Stimulated activated CD8-positive, alpha-beta memory T cell treated with anti-CD3 and anti-CD28 coated beads, Interleukin-15, amount 100 ng/mL, for 4 hours (primary cell): ENCODE measurements at places on chromosomes 7 and 10.

GRCh38 chr10:116274064-116274904 is 1.3 kb upstream of the GFRA1 start:
- DNase-seq: no peak

DNA sequence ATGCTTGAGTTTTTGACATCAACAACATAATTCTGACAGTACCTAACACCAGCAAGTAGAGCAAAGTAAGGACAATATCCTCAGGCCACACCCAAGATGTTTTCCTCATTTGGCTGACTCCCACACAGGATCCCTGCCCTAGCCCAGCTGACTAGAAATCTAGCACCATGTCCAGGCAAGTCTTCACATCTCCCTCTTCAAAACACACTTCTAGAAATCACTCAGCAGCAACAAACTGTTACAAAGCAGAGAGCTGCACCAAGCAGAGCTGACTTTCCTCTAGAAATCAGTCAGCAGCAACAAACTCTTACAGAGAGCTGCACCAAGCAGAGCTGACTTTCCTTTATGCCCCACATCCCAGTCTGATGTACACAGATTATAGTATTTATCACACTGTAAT is 7.7 kb downstream of the TMEM168 start:
- no peak for DNase-seq

DNA sequence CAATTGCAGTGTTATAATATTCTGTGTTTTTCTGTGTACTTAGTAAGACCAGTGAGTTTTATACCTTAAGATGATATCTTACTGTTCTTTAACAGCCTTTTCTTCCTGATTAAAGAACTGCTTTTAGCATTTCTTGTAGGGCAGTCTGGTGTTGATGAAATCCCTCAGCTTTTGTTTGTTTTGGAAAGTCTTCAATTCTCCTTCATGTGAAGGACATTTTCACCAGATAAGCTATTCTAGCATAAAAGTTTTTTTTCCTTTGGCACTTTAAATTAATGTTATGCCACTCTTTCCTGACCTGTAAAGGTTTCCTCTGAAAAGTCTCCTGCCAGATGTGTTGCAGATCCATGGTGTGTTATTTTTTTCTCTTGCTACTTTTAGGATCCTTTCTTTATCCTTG is 1059.8 kb downstream of the LRMDA start:
- no peak for DNase-seq

DNA sequence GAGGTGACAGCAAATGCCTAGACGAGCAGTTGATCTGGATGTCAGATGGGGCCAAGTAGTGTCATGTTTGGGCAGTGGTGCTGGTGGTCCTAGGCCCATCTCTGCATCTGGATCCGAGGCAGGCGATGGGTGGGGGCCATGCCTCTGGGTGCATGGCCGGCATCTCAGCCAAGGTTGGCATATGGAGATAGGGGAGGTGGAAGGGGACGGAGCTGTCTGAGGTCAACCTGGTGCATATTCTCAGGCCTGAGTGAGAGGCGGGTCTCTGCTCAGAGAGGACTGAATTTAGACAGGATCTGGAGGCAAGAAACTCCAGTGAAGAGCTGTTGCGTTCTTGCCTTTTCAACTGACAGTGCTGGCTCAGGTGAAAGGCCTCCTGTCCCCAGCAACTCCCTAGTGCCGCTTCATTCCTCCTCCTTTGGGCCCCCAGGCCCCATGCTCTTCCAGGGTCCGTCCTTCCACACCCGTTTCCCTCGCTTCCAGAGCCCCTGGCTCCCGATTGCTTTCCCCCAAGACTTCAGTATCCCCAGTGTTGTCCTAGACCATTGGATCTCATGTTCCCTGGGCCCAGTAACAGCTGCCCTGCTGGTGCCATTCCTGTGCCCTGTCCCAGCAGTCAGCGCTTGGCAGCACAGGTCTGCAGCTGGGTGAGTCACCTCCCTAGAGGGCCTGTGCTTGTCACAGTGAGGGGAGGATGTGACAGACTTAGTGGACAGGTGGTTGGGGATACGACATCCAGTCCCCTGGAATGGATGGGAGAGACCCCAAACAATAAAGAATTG is 32.6 kb downstream of the GBX1 start:
- DNase-seq: no peak

DNA sequence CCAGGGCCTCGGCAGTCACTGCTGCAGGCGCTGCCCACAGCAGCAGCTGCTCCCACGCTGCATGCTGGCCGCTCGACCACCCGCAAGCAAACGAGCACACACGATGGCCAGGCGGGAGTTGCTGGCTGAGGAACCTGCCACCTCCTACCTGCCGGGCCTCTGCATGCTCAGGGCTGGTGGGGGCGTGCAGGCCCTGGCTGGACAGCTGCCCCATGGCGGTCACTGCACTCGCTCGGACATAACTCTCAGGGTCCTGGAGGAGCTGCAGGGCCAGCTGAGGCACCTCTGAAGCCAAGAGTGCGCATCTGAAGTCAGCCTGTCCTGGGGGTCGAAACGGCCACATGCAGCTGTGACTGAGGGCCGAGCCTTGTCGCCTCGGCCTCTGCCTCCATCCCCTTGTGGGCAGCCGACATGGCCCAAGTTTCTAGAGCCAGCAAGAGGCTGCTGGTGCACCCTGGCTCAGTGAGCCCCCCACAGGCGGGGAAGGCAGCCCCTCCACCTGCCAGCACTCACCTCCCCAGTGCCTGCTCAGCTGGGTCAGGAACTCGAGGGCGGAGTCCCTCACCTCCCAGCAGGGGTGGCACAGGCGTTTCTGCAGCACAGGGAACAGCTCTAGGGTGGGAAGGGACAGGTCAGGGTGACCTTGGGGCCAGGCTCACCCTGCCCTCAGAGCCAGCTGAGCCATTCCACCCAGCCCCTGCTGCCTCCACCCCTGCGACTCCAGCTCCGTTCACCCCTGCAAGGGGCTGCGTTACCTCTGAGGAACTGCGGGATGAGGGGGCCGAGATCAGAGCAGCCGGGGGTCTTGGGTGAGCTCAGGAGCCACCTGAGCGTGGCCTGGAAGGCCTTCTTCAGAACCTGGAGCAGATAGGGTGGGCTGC is 16.1 kb downstream of the BRAT1 start:
- DNase-seq: no peak

GRCh38 chr7:80480566-80480965 is 31.3 kb downstream of the GNAT3 start:
- no peak for DNase-seq

DNA sequence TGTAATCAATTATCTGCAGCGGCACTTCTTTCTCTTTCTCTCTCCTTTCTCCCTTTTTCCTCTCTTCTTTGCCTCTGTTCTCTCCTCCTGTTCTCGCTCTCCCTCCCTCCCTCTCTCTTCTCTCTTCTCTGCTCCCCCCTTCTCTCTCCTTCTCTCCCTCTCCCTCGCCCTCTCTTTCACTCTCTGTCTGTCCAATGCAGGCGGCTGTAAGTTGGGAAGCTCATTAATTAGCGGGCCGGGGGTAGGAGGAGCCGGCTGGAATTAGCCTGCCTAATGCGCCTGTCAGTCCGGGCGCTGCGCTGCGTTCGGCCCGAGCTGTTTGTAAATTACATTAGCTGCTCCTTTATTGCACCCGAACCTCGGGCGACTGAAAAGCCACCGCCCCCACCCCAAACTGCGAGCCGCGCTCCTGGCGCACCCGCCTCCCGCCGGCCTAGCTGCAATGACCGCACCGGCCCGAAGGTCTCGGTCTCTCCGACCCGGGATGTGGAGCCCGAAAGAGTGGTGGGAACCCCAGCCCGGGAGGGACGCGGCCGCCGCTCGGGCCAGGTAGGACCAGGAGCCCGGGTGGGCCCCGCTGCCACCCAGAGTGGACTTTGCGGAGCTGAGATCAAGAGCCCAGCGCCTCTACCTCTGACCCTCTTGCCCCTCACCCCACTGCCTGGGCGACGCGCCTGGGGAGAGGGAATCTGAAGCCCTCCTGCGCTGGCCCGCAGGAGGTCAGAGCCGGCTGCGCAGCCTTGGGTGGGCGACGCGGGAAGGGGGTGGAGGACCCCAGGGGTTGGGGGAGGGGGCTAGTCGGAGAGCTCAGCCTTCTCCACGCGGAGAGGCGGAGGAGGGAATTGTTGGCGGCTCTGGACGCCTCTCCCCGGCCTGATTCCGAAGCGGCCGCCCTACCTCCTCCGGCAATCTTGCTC is at the start of gene LBX1:
Gene LBX1 (minus strand): TSS at position 198 of the 917 bp plus-strand sequence. CDS start 648 bp downstream, outside the sequence.
- DNase-seq: no peak

DNA sequence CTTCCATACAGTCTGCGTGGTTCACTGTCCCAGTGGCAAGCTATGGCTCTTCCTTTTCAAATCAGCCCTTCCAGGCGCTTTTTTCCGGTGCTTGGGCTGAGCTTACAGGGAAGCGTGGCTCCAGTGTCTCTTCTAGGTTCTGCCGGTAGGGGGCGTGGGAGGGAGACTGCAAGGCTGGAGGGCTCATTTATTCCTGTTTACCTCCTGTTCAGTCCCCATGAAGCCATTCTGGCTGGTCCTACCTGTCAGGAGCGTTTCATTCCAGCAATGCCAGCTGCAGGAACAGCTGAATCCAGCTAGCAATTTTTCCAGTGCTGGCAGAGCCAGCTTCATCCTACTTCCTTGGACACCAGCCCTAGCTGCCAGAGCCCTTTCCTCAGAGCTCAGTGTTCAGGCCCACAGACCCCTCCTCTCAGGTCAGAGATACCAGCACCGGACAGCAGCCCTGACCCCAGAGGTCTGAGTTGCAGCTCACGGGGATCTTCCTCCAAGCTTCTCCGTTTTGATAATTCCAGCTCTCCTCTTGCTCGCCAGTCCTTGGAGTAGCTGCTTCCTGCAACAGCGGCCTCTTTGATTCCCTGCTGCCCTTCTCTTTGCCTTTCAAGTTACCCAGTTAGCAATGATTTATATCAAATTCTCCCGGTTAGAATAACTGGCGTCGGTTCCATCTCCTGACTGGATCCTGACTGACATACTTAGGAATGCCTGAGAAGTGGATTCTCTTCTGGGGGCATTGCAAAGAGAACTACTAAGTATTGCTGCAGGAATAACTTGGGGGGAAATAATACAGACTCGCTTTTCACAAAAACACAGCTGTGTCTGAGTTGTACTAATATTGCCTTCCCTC is 129.8 kb downstream of the FRMD4A start:
- no peak for DNase-seq

DNA sequence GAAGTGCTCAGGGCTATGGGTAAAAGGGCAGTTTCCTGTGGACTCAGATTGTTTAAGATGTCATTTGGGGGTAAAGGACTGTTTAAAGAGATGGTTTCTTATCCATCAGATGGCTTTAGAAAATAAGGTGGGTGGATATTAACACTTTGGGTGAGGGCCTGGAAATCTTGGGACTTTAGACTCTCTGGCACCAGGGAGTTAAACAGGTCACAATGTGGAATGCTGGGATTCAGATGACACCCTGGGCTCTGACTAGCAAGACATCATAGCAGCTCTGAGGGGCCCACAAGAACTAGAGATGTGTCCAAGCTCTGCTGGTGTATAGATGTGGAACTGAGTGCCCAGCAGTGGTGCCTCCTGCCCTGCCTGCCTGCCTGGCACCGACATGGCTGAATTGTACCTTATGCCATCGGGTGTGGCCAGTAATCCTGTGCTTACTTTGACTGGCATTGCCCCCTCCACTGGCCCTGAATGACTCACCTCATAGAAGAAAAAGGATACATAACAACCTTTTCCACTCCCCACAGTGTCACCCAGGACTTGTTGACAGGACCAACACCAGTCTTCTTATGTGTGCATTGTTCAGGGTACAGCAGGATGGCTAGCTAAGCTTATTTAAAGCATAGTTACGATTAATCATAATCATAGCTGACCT is 100.0 kb upstream of the PRR15 start:
- DNase-seq: no peak

DNA sequence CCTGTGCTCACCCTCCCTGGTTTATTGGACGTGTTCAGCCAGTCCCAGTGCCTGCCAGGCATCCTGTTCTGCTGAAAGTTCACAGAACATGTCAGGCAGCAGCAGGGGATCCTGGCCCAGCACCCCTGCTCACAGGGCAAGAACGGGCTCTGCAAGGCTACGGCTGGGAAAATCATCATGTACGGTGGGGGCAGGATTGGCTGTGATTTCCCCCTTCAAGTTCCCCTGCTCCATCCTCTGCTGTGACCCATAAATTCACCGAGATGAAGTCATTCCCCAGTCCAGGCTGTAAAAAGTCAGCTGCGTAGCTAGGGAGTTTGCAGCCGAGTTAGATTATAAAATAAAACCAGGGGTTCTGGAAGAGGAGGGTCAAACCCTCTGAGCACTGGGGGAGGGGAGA is 484.1 kb upstream of the ZMIZ1 start:
- no peak for DNase-seq

- DNase-seq: no peak
These were observed 527.8 kb downstream of the MDFIC start for GRCh38 chr7:115449689-115450088.

DNA sequence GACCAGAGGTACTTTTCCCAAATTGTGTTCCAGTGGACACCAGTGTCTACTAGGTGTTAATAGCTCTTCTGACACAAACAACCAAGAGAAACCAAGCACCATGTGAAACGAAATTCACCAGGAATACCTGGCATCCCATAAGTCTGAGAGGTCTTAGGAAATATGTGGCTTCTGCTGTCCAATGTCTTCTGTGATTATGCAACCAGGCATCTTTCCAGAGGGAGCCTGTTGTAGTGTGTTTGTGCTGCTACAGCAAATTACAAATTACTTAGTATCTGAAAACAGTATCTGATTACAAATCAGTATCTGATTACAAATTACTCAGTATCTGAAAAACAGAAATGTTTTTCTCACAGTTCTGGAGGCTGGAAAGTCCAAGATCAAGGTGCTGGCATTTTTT is 133.6 kb upstream of the NPVF start:
- DNase-seq: no peak

GRCh38 chr10:101939008-101939648 is 95.5 kb upstream of the KCNIP2 start:
- DNase-seq: no peak

DNA sequence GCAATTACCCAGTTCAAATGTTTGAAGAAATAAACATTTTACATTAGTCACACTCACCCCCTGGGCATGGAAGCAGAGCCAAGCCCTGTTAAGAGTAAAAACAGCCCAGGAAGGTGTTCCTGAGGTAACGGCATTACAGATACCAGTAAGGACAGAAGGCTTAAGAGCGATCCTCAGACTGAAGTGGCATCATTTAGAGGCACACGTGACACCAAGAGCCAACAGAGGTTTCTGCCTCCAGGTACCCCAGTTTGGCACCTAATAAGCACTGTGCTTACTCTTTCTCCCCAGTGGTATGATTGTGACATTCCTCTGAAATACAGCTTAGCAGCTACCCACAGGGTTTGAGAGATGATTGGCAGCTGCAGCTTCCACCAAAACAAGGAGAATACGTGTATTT is 17.2 kb downstream of the MMS19 start:
- DNase-seq: no peak

GRCh38 chr7:124915242-124915641 is 14.4 kb downstream of the POT1 start:
- DNase-seq: no peak

- no peak for DNase-seq
These were observed 17.1 kb downstream of the GBX1 start for GRCh38 chr7:151150388-151150787.

- no peak for DNase-seq
These were observed 130.2 kb upstream of the COBL start for GRCh38 chr7:51446785-51447184.

DNA sequence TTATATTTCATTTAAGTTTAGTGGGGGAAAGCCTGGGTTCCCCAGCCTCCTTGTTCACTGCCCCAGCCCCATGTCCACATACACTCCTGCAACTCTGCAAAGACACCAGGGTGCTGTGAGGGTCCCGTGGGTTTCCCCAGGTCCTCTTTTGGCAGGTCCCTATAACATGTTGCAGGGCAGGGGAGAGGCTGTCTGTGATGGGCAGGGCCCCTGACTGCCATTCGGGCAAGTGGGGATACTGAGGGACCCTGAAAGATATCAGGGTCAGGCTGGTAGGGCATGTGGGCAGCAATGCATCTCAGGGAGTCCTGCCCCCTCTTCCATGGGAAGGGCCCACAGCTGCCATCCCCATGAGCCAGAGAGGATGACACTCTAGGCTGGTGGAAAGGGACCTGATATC is 28.4 kb downstream of the RASGEF1A start:
- DNase-seq: no peak
